ENCODE measurements at places on chromosomes 2 and 18.

DNA sequence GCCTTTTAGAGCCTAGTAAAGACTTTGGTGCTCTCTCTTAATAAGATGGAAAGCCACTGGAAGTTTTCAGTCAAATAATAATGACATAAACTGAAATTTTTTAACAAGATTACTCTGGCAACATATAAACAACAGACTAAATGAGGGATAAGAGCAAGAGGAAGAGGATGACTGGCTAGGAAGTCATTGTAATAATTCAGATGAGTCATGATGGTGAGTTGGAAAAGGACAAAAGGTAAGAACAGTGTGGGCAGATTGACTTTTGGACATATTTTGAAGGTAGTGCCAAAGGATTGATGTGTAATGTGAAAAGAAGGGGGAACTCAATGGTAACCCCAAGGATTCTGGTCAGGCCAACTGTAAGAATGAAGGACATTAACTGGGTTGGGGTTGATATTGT is 310.3 kb downstream of the NOL4 start:
- no peak for DNase-seq

- DNase-seq = no peak
Observed at GRCh38 chr18:2797951-2798350, 48.9 kb upstream of the EMILIN2 start.

- no peak for DNase-seq
Observed at GRCh38 chr18:46322941-46323340, 218.8 kb downstream of the HAUS1 start.

GRCh38 chr2:174771631-174772471 is 7.6 kb upstream of the CHRNA1 start:
- DNase-seq = no peak

DNA sequence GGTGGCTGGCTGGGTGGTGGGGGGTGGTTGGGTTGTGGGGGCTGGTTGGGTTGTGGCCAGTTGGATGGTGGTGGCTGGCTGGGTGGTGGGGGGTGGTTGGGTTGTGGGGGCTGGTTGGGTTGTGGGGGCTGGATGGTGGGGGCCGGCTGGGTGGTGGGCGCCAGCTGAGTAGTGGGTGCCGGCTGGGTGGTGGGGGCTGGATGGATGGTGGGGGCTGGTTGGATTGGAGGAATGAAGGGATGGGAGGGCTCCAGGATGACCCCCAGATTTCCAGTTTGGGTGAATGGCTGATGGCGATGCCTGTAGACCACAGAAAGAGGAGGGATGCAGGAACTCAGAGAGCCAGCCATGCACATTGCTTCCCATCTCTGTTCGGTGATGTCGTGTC is 26.8 kb upstream of the GPR17 start:
- DNase-seq = no peak

- no peak for DNase-seq
Observed at GRCh38 chr2:120439637-120440384, 93.9 kb downstream of the INHBB start.

- no peak for DNase-seq
Observed at GRCh38 chr2:2743164-2743571, 412.1 kb upstream of the MYT1L start.

Data from stimulated activated CD4-positive, alpha-beta T cell treated with anti-CD3 and anti-CD28 coated beads, TNF-alpha, amount 100 ng/mL, for 24 hours (primary cell).